ENCODE measurements at places on chromosomes 3 and 15. TPM values are rescaled to one million over a fixed set of nuclear protein-coding genes. Genes with fewer than 3 reads are reported as not detected.

POPDC2 gene
- 0.38 TPM for polyA plus RNA-seq

FAM43A gene
- 8.1 TPM for polyA plus RNA-seq

GRCh38 chr15:28021281-28022039 lies 77.7 kb downstream of the OCA2 start:
- peak; percentile 42 for DNase-seq

GRCh38 chr15:85296615-85297402 lies 83.6 kb upstream of the AKAP13 start:
- DNase-seq, result peak; percentile 45
